Transverse colon (tissue), 4 donors: ENCODE measurements at places on chromosomes 7 and 10.

GRCh38 chr10:112911206-112911605, 38.8 kb upstream of the TCF7L2 start:
- DNase-seq, result no peak

- DNase-seq, result no peak
These were observed 515.3 kb downstream of the AUTS2 start for GRCh38 chr7:70113536-70113935.

GRCh38 chr7:30253796-30254165, 30.6 kb upstream of the ZNRF2 start:
- no peak for DNase-seq

DNA sequence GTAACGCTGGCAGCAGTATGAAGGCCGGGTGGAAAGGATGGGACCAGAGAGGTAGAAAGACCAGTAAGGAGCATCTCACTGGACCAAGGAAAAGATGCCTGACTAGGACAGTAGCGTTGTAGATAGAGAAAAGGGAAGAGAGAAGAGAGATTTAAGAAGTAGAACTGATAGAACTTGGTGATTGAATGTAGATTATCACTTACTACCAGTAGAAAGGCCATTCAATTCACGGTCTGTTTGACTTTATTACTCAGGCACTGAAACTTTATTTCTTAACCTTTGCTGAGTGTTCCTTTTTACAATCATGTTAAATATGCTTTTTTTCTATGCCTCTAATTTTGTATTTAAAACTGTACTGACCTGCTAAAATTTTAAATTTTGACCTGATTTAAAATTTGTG, 12.2 kb downstream of the MCU start:
- DNase-seq, result no peak

DNA sequence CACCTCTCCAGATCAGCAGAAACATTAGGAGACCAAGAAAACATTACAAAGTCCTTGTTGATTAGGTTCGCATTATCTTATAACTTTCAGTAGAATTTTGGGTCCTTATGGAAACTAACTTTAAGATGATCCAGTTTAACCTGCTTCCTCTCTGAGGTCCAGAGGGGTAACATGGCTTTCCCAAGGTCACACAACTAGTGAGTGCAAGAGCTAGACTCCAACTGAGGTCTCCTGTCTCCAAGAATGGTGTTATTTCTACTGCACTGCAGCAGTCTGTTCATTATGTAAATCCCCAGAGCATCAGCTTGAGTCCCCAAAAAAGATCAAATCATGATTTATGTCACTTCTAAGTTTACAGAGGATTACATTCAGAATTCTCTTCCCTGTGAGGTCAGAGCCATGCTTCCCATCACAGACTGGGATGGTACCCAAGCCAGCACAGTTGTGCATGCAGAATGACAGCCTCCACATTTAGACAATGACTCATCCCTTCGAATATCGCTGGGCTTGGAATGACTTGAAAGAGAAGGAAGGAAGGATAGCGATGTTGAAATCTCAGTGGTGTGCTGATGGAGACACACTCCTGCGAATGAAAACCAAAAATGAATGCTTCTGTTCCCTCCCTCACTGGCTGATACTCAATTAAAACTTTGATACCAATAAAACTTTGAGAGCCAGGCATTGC, 163.1 kb upstream of the PLXNA4 start:
- no peak for DNase-seq

DNA sequence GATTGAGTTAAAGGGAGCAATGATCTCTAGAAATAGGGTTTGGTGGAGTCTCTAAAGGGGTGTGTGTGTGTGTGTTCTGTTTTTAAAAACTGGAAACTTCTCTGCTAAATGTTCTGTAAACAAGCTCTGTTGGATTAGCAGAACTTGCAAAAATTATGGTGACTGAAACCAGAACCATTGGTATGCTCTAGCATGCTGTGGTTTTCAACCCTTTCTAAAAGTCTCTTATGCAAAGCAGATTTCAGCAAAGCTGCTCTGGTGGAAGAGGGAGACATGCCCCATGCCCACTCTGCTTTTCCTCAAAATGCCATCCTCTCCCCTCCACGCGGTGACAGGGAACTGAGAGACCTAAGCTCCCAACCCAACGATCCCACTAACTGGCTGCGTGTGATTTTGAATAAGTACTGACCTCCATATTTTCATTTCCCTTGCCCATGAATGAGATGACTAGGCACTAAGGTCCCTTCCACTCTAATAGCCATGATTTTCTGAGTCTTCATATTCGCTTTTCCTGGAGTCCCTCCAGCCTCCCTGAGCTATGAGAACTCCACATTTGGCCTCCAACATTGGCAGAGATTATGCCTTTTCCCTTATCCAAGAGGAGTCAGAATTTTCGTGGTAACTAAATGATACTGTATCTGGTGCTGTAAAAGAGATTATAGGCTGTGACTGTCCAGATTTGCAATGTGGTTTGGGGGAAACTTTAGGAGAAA, 117.3 kb upstream of the PALS2 start:
- DNase-seq, result no peak

- DNase-seq, result peak; percentile 86
These were observed 8.6 kb downstream of the CTBP2 start for GRCh38 chr10:125151553-125152449.

GRCh38 chr10:29276251-29276850, 12.5 kb upstream of the LYZL1 start:
- DNase-seq, result no peak

DNA sequence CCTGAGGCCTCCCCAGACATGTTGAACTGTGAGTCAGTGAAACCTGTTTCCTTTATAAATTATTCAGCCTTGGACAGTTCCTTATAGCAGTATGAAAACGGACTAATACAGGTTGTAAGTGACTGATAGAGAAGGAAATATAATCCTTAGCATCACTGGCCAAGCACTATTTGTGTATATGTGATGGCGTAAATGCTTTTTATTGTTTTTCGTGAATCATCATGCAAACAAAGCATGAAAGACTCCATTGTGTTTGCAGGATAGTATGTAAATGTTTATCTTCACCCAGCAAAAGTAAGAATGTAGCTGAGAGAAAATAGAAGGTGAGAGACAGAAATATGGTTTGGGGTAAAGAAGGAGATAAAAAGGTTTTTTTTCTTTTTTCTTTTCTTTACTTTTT, 92.5 kb upstream of the LRGUK start:
- DNase-seq, result no peak

- DNase-seq, result no peak
These were observed 134.7 kb upstream of the AKR1E2 start for GRCh38 chr10:4691301-4691700.

- DNase-seq, result no peak
These were observed 16.1 kb upstream of the AKR1C1 start for GRCh38 chr10:4947039-4947634.

- no peak for DNase-seq
These were observed 613.2 kb downstream of the SDK1 start for GRCh38 chr7:3914051-3914775.

DNA sequence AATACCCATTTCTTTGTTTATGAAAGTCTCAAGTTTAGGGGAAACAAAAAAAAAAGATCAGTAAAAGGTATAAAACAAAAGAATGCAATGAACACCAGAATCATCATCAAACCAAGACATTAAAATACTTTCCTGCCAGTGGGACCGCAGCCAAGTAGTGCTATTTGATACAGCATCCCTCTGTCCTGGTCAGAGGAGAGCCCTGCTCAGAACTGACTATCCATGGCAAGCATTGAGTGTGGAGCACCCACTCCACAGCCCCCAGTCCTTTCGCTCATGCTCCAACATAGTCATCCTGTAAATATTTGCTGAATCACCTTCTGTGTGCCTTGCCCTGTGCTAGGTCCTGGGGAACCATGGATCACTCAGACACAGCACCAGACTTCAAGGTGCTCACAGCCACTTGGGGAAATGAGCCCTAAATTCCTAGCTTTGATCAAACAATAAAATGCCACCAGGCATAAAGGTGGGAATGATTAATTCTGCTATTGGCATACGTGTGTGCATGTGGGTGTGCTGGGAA, 213.6 kb upstream of the TBX20 start:
- DNase-seq, result no peak

DNA sequence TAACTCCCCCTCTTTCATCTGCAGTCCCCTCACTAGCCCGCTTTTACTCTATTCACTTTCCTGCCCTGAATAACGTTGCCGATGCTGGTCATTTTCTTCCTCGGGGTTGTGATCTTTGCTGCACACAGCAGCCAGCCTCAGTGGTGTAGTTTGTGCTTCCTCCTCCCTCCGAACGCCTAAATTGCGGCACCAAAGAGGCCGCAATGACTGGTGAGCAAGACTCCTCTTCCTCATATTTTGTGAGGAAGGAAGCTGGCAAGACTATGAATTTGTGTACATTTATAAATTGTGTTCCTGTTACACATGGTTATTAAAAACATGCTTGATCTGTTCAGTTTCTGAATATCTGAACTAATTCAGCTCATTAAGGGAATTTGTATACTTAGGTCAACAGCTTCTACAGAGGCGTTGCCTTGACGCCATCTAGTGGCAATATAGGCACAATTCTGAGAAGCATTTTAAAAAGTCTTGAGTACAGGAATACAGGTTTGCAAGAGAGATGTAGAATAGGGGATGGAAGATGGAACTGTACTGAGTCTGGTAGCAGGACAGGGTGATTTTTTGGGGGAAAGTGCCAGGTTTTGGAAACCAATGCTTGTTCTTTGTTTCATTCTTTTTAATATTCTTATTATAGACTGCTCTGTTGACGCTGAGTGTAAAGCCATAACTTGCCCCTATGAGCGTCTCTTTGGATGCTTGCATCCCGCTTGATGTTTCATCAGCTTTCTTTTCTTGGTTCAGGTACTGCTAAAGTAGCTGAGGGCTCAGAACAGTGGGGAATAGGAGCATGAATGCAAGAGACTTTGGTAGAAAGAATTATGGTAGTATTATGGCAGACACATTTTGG, 4.1 kb upstream of the TAS2R5 start:
- DNase-seq, result no peak
